NCI-H1417 treated with DMSO at 0.1 percent for 48 hours (cell line): ENCODE measurements at places on chromosomes 6 and 20.

DNA sequence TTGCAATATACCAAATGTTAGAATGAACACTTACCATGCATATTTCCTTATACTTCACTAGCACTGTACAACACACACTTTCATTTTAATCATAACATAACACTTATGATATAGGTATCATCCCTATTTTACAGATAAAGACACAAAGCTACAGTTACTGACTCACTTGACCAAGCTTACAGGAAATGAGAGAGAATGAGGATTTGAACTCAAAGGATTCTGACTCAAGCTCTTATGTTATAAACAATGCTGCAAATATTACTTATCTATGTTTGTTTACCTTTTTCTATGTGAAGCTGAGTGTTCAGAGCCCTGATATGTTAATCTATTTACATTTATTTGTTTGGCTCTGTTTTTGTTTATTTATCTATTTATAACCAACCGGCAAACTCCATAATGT is 245.4 kb downstream of the PTPRK start:
- DNase-seq: no peak

GRCh38 chr6:41100871-41101287 is 28.1 kb downstream of the NFYA start:
- DNase-seq: no peak

DNA sequence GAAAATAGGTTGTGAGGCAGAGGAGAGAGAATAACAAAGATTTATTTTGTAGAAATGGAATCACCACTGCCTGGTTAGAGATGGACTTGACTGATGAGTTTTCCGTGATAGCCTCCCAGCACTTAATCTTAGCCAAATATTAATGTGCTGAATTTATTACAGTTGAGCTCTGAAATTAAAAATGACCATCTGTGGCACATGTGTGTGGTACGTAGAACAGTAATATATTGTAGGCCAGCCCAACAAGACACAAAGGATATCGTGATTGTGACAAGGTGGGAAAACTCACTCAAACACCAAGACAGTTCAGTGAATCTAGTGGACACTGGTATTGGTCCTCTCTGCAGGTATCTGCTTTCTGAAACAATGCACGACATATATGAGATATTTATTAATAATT is 119.4 kb downstream of the HAO1 start:
- no peak for DNase-seq

- DNase-seq: no peak
Observed at GRCh38 chr20:43295781-43296180, 106.1 kb upstream of the PTPRT start.

DNA sequence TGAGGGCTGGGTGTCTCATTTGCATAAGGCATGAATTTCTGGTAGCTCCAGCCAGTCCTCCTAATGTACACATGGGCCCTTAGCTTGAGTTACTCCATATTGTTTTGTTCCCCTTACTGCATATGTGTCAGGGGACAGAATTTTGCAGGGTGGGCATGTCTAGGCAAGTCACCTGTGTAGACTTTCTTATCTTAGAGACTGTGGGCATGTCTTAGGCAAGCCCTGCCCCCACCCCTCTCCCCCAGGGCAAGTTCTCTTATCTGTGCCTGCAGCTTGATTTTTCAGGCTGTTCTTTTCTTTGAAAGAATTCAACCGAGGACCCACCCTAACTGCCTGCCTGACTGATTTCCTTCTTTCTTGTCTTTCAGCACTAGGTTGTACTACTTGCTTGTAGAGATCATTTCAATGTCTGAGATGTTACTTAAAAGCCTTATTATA is 32.1 kb downstream of the NHLRC1 start:
- no peak for DNase-seq
